NCI-H187 treated with DMSO at 0.1 percent for 48 hours (cell line): ENCODE measurements at places on chromosomes 7 and 10.

GRCh38 chr10:116879817-116880216 lies 30.5 kb downstream of the ENO4 start:
- no peak for DNase-seq

DNA sequence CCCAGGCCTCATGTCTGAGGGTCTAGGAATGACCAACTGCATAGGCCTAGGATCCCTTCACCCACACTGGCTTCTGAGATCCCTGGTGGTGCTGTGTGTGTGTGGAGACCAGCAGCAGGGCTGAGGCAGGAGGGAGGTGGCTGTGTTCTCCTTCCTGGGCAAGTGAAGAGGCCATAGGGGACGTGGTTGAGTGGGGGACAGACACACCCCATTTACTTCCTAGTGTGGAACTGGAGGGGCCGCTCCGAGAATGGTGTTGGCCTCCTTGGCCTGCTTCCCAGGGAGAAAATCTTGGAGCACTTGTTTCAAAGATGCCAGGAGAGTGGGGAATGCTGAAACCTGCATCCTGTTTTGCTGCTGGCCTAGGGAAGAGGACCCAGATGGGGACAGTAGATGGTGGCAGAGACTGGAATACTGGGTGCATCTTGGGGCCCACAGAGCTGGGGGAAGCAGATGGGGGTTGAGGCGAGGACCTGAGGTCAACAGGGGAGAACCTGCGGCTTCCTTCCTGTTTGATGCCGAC lies 19.1 kb downstream of the UBTD1 start:
- no peak for DNase-seq

- DNase-seq: no peak
These were observed 173.1 kb upstream of the LRRTM3 start for GRCh38 chr10:66752714-66753113.

DNA sequence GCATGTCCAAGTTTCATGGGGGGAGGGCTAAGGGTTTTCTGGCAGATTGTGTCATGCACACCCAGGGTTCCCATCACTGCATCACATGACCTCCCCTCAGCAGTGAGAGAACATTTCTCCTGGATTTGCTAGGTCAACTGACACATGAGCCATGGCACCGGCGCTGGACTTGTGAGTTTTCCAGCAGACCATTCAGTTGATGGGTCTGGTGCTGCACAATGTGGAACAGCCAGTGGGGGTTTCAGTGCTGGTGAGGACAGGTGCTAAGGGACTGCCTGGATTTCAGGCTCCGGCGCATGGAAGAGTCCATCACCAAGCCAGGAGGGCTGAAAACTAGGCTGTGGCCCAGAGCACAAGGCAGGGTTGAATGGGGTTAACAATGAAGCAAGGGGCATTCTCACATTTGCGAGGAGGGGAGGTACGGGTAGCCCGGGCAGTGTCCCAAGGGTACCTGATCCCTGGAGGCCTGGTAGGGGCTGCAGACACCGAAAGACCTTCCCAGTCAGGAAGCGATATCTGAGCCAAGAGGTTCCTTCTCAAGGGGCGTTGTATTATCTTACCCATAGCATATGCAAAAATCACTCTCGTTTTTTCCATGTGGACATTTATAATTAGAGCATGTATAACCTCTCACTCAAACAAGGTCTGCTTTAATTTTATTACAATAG lies 203.0 kb downstream of the TNS3 start:
- no peak for DNase-seq

- DNase-seq: no peak
These were observed 55.5 kb downstream of the VWA2 start for GRCh38 chr10:114294549-114294948.

DNA sequence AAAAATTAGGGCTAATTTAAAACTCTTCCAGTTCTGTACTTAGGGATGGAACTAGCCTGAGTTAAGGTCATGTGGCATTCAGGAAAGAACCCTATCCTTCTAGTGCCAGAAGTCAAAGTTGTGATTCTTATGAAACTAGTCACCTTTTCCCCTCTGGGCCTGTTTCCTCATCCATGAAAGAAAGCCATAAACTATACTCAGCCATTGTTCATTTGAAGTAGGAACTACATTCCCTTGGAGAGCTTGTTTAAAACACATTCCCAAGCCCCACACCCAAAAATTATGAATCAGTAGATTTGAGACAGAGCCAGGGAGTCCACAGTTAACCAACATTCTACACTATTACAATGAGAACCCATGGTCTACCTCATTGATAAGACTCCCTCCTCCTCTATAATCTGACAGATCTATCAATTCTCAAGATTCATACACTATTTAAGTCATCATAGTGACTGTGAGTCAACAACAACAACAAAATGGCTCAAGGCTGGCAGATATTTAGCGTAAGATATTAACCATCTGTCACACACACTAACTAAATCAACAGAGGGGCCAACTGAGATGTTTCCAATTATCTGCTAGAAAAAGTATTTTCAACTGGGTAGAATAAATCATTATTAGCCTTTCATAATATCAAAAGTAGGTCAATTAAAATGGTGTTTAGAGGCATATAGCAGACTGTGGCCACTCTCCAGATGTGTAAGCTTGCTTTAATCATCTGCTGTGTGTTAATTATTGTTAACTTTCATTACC lies 102.3 kb downstream of the SLC25A13 start:
- no peak for DNase-seq

GRCh38 chr7:20330239-20330927 lies at the start of gene ITGB8:
Gene ITGB8 (plus strand): TSS chr7:20330900. CDS start chr7:20331807, 907 bp downstream.
- peak; percentile 32 for DNase-seq

DNA sequence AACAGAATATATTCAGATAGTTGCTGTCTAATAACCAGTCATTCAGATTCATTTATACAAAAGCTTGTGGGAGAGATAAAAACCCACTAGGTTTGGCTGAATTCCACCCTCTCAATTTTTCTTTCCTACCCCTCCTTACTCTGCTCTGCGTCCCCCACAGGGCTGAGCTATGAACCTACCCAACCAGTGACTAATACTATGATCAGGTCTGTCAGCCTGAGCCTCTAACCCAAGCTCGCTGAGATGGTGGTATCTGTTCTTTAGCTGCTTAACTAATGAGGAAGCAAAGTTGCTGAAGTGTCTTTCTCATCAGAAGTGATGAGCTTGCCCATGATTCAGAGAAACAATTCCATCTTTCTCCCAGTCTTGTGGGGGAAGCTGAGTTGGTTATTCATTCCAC lies 248.7 kb upstream of the GPR26 start:
- no peak for DNase-seq

GRCh38 chr7:106841896-106842390 lies 23.1 kb upstream of the PIK3CG start:
- peak; percentile 56 for DNase-seq

- DNase-seq: no peak
These were observed 1.1 kb upstream of the PWWP2B start for GRCh38 chr10:132395704-132396493.

DNA sequence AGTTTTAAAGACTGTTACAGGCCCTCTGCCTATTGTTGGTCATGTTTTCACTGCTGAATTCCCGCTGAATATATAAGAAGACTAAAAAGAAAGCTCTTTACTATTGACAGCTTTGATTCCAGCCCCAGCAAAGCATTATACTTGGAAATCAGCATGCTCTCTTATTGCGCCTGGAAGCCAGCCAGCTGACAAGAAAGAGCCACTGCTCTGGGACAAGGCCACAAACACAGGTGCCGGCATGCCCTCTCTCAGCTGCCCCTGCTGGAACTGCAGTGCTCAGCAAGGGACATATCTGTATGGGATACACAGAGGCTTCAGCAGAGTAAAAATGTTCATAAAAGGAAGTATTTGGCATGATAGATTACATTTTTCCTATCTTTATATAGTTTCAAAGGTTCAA lies 523.9 kb downstream of the ADRA2A start:
- no peak for DNase-seq

DNA sequence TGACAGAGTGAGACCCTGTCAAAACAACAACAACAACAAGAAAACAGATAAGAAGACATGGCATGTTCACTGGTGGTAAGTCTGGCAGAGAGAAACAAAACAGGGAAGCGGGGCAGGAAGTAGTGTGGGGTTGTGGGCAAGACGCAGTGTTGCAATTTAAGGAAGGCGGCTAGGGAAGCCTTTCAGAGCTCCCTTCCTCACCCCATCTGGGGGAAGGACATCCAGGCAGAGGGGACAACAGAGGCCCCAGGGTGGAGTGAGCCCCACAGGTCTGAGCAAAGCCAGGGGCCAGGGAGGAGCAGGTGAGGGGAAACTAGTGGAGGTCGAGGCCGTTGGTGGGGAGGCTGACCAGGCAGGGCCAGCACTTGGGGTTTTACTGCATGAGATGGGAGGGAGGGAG lies 16.8 kb downstream of the LAT2 start:
- no peak for DNase-seq

GRCh38 chr10:31921031-31921430 lies 7.6 kb downstream of the ARHGAP12 start:
- no peak for DNase-seq
